ENCODE measurements at places on chromosomes 7 and 10.

DNA sequence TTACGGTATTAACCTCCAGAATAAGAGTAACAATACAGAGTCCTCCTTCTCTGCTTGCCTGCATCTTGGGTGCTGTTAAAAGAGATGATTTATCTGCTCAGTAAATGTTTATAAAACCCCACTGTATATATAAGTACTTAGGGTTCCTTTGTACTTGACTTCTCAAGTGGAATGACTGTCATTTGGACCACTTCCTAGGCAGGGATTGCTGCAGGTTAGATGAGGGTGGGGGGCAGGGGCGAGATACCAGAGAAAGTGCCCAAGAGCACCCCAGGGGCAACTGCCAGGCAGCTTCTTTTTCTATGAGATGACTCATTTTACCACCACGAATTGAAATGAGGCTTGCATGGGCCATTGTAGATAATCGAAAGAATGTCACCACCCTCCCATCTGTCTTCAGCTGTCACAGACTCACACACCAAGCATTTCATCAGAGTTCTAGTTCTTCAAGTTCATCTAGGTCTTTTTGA is 421.9 kb upstream of the GALNT17 start:
- DNase-seq: no peak

GRCh38 chr7:64651203-64651602 is 14.7 kb upstream of the ZNF107 start:
- DNase-seq: no peak

GRCh38 chr7:103343332-103343731 is 1.2 kb downstream of the DNAJC2 start:
- no peak for DNase-seq

DNA sequence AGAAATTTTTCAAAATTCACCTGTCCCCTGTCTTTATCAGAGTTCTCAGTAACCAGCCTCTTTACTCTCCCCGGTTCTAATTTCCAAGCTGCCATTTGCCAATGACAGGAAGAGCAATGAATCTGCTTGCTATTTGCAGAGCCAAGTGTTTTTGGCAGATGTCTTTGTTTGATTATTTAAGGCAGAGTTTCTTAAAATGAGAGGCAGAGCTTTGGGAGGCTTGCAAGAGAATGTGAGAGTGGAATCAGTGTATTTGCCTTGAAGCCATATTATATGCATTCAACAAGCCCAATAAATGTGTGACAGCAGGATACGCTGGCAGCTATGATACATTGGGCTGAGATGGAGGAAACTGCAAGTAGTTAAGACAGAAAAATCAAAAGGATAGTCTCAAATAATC is 196.5 kb downstream of the PHF14 start:
- DNase-seq: peak; percentile 24

- no peak for DNase-seq
These were observed 51.8 kb downstream of the BPGM start for GRCh38 chr7:134698481-134698880.

- peak; percentile 66 for DNase-seq
These were observed 640.6 kb upstream of the NRP1 start for GRCh38 chr10:33974976-33975478.

DNA sequence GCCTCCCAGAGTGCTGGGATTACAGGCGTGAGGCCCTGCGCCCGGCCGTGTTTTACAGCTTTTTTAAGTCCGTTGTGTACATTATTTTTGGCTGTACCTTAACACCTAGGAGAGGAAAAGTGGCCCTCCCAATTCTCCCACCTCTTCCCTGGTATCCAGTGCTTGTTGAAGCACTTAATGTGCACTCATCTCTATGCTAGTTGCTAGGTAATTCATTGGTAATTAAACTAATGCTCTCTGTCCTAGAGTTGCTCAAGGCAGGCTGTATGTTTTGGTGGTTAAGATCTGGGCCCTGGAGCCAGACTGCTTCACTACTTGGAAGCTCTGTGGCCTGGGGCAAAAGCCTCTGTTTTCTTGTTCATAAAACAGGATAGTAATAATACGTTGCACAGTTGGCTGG is 19.6 kb downstream of the AVPI1 start:
- no peak for DNase-seq

DNA sequence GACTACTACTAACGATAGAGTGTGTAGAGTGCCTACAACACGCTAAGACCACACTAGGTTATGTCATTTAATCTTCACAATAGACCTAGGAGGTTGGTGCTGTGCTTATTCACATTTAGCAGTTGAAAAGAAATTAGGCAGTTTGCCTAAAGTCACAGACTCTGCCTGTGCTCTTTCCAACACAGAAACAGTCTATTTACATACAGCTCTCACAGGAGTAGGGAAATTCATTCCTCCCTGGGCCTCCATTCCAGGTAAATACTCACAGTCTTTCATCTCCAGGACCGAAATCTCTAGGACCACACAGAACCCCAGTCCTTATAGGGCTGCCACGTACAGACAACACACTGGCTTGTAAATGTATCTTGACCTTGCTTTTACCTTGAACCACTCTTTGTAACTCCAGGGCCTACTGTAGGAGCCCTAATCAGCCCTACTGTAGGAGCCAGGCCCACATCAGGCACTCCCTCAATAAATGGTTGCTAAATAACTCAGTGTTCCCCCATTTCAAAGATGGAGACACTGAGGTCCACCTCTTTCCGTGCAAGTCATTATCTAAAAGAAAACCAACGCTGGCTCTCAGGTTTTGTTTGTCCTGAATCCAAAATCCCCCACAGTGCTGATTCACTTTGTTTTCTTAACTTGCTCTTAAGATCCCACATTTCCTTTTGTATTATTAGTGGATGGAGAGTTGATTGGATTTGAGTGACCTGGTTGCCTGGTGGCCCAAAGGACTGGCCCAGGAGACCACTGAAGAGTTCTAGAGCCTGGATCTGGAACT is 146.9 kb downstream of the KCNMA1 start:
- DNase-seq: no peak

Measured in NCI-H1105 (cell line).